CD4-positive, alpha-beta T cell treated with Interferon alpha-2 for 1 hour (primary cell): ENCODE measurements at places on chromosomes 2 and 18.

- no peak for DNase-seq
Observed at GRCh38 chr2:128635361-128635900, 316.8 kb upstream of the HS6ST1 start.

GRCh38 chr2:159694500-159695040 is 17.7 kb upstream of the MARCHF7 start:
- no peak for DNase-seq

DNA sequence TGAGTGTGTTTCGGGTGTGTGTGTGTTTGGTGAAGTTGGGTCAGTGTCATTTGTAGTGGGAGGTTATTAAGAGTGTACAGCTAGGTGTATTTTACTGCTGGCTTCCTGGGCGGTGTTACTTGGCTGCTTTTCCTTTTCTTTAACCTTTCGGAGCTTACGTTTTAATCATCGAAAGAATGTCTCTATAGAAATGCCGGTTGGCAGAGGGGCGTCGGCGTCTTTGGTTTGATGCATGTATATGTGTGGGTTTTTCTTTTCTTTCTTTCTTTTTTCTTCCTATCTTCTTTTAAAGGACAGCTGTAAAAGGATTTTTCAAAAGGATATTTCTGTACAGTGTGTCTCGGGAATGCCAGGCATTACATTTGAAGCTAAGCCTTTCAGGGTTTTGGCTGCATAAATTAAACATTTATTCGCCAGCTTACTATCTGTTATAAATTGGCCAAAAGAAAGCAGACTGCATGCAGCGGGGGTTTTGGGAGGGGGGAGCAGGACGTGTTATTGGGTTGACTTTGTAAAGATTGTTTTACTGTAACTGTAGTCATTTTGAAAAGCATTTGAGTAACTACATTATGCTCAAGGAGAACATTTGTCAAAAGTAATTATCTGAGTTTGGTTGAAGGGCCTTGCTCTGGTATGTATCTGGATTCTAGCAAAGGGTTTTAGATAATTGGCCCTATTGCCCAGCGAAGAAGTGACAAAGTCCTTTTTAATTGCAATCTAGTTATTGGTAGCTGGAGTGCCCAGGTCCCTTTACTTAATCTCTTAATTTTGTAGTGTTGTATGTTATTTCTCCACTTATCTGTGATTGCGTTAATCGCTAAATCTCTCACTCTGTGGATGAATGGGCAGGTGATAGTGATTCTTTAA is 1.6 kb downstream of the ASXL3 start:
- DNase-seq, result no peak

- no peak for DNase-seq
Observed at GRCh38 chr18:54923339-54923956, 35.8 kb downstream of the CCDC68 start.

DNA sequence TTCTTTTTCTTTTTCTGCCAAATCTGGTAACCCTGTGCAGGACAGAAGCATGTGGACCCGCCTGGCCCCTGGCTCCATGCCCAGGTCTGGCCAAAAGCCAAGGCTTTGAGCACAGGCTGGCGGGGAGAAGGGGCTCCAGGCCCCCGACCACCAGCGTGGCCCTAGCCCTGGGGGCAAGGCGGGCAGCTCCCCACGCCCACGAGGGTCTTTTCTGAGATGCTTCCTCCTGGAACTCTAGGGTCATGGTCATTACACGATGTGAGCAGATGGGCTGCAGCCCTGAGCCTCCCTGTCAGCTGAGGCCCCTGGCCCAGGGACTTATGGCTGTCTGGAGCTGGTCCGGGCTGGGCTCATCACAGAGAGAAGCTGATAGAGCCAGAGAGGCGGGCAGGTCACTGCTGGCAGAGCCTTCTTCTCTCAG is 5.7 kb upstream of the OTOS start:
- no peak for DNase-seq

DNA sequence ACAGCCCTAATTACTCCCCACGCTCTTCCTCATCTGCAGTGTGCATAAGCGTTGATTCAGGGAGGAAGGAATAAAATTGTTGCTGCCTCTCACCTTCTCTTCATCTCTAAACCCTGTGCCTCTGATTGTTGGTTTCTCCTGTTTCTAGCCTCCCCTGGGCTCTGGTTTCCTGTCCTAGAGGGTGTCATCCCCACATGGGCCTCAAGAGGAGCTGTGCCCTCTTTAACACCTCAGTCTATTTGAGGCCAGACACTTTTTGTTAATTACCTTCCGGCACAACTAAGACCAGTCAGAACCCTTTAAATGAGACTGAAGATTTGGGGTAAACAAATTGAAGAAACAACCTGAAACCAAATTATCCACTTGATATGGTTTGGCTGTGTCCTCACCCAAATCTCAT is 9.7 kb downstream of the CTAGE1 start:
- DNase-seq, result peak; percentile 7

DNA sequence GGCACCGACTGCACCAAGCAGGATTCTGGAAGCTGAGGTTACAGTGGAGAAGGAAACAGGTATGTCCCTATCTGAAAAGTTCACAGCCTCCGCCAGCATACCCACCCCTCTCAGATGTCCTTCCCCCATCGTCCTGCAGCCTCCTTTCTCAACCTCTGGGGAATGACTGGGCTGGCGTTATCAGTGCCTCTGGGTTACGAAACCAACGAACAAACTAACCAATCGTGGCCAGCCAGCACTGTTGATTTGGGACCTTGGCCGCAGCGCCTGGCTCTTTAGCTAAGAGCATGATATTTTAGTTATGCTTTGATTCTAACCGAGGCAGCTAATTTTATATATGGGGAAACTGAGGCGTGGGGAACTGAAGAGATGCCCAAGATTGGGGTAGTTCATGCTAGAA is 233.0 kb downstream of the TFCP2L1 start:
- DNase-seq, result no peak

- DNase-seq, result no peak
Observed at GRCh38 chr2:31578316-31578715, 2.4 kb downstream of the SRD5A2 start.

GRCh38 chr2:18412980-18413675 is 147.3 kb downstream of the RDH14 start:
- no peak for DNase-seq

GRCh38 chr18:7298149-7298548 is 67.3 kb downstream of the LRRC30 start:
- DNase-seq, result no peak

GRCh38 chr2:201127570-201127969 is 11.6 kb downstream of the CFLAR start:
- peak; percentile 59 for DNase-seq

DNA sequence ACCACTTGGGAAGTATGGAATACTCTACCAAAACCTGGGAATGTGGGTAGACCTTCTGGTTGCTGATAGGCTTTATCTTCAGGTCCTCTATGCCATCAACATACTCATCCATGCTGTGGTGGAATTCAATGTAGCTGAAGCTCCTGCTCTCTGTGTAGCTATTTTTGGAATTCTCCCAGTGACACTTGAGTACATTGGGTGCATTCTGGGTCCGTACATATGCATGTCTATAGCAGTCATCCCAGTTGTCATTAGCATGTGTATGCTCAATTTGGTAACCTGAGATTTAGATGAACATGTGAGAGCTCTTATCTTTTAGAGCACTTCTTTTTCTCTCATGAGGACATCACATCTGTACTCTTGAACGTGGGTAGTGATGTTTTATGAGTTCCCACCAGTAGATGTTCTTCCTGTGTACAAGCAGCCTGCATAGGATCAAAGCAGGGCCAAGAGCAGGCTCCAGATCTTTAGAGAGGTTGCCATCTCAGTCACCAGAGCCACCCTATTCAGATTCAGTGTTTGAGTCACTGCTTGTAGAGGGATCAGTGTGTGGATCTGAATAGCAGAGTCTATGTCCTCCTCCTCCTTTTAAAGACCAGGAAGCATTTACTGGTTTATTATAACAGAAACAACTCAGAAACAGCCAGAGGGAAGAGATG is 65.9 kb downstream of the MGAT5 start:
- no peak for DNase-seq

DNA sequence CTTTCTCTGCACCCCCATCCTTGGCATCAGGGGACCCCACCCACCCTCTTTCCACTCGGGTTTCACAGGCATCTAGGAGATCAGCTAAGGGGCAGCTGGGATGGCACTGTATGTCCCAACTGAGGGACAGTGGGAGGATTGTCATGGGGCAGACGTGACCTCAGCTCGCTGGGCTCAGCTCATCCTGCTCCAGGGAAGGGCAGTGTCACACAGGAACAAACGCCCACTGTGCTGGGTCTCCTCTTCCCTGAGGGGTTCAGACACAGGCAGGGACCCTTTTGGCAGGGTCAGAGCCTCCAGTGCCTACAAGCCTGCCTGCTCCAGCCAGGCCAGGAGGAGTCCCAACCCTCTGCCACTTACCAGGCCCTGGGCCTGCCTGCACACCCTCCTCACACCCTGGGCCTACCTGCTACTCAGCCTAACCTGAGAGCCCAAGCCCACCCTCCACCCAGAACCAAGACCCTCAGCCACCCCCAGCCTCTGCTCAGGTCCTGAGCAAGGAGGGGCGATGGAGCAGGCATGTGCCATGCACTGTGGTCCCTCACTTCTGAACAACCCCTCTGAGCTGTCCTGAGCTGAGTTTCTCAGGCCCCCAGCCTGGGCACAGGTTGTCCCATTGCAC is 68.2 kb downstream of the HS1BP3 start:
- no peak for DNase-seq

DNA sequence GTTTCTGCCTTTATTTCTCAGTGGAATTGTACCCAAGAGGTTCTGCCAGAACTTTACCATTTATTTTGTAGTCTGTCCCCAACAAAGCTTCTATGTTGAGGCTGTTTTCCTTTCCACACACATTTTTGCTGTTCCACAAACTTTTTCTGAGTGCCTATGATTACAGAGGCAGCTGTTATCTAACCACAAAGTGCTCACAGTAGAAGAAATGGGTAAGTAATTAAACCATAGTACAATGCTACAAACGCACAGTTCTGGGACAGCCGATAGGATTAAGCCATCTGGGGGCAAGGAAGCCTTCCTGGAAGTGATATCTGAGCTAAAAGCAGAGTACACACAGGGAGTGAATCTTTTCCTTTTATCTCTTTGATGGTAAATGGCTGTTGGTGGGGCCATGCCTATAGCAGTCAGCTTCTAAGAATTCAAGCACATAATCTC is 3.9 kb upstream of the MGAT4A start:
- peak; percentile 50 for DNase-seq

DNA sequence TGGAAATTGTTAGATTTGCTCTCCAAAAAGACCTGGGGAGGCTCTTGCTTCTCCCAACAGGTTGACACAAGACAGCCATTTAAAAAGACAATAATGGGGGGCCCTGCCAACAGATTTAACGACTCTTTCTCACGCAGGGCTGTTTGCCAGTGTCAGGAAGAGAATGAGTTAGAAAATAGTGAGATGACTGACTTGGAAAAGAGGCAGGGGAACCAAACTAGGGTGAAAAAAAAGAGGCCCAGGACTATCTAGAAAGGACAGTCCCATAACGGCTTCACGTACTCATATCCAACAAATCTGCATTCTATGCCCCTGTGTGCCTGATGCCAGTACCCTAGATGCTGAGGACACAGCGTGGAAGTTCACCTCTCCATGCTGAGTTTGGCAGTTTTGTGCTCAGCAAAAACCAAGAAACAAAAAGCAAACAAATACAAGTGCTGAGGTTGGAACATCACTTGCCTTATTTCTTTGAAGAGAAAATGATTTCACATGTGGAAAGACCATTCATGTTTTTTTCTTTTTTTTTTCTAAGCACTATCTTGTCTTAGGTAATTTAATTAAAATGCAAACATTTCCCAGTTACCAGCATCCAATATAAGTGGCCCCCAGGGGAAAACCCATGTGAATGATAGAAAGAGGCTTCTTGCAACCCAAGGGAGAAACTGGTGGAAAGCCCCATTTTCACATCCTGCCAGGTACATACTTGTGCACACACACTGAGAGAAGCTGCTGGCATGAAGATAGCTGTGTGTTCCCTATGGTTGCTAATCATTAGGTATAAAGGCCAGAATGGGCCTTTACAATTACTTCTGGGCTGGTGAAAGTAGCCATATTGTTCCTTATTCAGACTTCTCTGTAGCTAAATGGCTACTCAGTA is 10.6 kb upstream of the WIPF1 start:
- peak; percentile 83 for DNase-seq

DNA sequence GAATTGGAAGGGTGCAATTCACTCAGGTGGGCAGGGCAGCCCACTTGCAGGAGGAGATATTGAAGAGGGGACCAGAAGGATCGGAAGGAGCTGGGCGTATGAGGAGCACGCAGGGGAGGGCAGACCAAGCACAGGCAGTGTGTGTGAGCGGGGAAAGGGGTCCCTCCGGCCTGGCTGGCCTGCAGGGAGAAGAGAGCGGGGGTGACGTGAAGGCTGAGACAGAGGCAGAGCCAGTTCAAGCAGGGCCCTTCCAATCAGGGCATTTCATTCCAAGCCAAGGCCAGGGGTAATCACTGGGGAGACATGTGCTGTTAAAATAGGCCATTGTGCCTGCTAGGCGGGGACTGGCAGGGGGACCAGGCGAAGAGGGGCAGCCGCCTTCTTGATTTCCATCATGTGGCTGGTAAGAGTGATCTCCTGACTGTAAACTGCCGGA is 62.2 kb downstream of the ACKR3 start:
- no peak for DNase-seq

GRCh38 chr2:18244845-18245244 is 315.6 kb downstream of the RDH14 start:
- no peak for DNase-seq

DNA sequence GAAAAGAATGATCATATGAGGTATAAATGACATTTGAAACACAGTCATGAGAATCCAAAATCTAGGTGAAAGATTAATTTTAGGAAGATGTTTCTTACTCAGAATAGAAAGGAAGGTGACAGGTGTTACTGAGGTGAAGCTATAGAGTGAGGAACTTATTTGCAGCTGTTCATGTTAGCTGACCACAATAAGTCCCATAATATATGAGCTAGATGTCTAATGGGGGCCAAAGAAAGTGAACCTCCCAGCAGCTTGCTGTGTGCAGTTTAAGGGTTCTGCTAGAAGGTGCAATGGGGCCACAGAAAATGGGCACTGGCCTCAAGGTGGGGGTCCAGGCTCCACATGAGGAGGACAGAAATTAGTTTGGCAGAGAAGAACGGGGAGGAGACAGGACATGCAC is 1374.9 kb upstream of the CRIM1 start:
- no peak for DNase-seq

- DNase-seq, result no peak
Observed at GRCh38 chr18:54415086-54415485, 57.4 kb downstream of the C18orf54 start.

DNA sequence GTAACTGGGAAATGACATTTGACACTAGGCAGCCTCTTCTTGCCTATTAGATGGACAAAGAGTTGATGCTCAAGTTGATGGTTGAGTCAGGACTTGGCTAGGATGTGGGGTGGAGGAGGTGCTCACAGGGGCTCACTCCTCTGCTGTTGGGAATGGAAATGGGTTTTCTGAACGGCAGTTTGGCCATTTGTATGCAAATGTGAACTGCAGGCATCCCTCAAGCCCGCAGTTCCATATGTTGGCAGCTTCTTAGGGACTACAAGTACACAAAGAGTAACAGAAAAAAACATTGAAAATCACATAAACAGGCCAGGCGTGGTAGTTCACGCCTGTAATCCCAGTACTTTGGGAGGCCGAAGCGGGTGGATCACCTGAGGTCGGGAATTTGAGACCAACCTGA is 80.8 kb downstream of the INPP5D start:
- DNase-seq, result no peak

GRCh38 chr18:62590799-62591590 is 68.2 kb downstream of the ZCCHC2 start:
- DNase-seq, result no peak

GRCh38 chr2:46925474-46926351 is 10.1 kb upstream of the MCFD2 start:
- DNase-seq, result no peak
